ENCODE measurements at places on chromosomes 6 and 20.

DNA sequence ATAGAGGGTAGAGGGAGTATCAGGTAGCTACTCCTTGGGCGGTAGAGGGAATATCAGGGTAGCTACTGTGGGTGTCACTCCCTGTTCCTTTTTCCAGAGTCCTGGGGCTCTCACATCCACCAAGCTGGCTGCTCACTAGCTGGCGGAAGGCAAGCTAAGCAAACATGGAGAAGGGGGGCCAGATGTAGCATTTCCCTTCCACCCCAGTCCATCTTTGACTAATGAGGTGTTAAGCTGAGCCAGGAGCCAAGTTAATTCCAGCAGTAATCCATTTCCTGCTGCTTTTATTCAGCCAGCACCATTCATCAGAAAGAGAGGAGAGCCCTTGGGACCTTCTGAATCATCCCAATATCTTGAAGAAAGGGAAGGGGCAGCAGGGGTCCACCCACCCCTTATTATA is 330.0 kb downstream of the ZFAND3 start:
- DNase-seq = no peak

DNA sequence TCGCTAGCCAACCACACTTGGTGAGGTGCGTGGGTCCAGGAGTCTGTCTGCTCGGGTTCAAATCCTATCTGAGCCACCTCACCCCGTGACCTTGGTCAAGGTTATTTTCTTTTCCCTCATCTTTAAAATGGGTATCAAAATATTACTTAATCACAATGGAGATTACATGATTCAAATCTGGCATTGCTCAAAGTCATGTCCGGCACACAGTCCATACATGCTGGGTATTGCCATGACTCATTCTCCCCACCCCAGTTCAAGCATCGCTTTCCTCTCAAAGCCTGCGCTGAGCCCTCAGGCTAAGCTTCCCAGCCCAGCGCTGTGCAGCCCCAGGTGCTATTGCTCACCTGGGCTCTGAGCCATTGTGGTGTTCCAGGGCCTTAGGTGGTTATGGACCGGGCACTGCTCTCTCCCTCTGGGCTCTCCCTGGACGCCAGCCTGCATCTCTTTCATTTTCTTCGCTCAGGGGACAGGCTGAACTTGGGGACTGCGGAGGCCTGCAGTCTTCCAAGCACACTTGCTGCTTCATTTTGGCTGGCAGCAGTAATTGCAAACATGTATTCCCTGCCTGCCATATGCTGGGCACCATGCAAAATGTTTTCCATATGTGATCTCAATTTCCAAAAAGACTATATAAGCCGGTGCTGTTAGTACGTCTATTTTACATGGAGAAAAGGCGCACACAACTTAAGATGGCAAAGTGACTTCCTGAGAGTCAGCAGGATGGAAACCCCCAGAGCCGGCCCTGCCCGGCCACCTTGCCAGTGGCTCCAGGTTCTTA is 27.3 kb downstream of the WRNIP1 start:
- DNase-seq = no peak

GRCh38 chr6:130467146-130468050 is 101.6 kb downstream of the TMEM200A start:
- no peak for DNase-seq

DNA sequence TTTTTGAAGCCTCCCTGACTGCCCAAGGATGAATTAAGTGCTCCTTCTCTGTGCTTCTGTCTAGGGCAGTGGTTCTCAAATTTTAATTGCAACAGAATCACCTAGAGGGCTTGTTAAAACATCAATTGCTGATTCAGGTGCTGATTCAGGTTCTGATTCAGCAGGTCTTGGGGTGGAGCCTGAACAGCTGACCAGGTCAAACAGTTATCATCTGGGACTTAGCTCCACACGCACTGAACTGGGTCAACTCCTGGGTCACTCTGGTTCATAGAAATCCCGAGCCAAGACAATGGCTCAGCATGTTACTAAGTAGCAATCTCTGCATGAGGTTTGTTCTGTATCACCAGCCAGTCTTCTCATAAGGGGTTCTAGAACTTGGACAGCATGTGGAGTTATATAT is 192.3 kb downstream of the GJA1 start:
- no peak for DNase-seq

GRCh38 chr6:131602781-131603312 is 25.2 kb downstream of the MED23 start:
- DNase-seq = no peak

DNA sequence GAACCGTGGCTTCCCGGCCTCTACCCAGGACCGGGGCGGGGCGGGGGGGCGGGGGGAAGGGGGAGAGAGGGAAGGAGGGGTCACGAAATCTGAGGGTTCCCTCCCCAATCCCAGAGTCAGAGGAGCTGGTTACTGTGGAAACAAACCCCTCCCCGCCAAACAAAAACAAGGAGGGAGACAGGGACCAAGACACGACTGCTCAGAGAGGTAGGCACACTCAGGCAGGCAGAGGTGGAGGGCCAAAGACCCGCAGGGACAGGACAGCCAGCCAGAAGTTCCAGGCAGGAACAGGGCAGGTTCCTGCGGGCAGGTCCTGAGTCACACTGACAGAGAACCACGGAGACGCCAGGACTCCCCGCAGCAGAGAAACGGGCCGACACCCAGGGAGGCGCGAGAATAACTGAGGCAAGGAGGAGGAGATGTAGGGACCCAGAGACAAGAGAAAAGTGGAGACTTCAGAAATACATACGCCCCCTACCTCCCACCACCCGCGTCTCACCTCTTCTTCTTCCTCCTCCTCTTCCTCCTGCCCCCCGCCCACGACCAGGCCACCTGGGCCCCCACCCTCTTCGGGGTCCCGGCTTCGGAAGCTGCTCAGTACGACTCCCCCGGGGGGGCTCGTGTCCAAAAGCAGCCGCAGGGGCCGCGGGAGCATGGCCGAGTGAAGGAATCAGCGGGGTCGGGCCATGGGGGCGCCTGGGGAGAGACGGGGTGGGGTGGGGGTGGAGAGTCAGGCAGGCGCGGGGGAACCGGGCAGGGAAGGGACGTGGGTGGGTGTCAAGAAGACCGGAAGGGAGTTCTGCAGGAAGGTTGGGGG is 578 bp downstream of the RGL2 start:
- no peak for DNase-seq

DNA sequence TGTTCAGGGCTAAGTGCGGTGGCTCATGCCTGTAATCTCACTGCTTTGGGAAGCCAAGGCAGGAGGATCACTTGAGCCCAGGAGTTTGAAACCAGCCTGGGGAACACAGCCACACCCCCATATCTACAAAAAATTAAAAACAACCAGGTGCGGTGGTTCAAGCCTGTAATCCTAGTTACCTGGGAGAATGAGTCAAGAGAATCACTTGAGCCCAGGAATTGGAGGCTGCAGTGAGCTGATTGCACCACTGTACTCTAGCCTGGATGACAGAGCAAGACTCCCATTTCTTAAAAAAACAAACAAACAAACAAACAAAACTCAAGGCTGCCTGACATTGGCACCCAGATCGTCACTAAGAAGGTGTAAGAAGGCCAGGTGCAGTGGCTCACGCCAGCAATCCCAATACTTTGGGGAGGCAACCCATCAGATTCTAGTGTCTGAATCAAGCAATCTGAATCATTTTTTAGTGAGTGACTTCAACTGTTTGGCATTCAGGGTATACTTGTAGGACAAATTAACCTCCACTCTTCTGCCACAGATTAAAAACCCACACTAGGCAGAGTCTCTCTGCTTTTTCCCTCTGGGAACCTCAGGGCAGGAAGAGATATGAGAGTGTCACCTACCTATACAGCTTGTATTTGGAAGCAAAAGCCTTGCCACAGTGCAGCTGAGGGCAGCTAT is 6.1 kb downstream of the PLAGL2 start:
- DNase-seq = no peak

DNA sequence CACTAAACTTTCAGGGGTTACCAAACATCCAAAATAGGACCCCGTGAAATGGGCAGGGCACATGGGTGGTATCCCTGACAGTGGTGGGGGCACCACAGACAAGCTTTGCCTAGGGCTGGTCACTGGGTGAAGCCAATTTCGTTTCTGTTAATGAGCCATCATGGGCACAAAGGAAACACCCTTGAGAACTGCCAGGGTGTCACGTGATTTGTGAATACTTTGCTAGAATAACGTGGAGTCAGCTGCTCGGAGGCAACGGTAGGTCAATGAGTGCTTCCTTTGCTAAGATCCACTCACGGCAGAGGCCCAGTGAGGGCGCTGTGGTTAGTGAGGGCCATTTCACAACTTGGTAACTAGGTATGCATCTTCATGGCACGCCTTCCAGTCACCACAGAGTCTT is 87.7 kb upstream of the AGPAT4 start:
- no peak for DNase-seq

GRCh38 chr6:54084231-54084630 is 27.0 kb upstream of the MLIP start:
- no peak for DNase-seq

All from stimulated activated CD8-positive, alpha-beta memory T cell treated with anti-CD3 and anti-CD28 coated beads, Interleukin-7, amount 100 ng/mL, for 24 hours (primary cell).